ENCODE measurements at places on chromosomes 2 and 18.

- DNase-seq, result no peak
These were observed 36.4 kb downstream of the PXDN start for GRCh38 chr2:1707771-1708418.

DNA sequence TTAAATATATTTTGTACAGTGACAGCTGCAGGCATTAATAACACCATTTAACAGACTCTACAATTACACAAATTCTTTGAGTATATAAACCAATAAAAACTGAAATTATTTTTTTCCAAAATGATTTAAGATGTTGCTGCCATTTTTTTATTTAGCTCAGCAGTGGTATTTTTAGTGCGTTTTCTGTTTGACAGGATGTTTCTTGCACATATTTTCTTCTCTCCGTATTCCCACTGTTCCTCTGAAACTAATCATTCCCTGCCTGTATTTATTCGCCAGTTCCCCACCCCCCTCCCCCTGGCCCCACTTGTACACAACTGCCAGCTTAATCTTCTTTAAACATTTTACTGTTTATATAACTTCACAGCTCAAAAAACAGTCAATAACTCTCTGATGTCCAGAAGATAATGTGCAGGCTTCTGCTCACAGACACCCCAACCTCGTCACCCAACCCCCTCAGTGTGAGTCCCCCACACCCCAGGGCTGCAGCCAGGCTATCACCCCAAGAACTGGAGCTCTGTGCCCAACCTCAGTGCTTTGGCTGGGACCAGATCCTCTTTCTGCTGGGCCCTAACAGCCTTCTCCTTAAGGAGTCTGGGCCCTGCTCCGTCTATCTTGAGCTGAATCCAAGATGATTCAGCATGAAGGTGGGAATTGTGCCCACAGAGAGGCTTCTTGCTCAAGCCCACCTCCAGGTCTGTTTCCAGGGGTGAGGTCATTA is 41.6 kb upstream of the MAP4K4 start:
- no peak for DNase-seq

- DNase-seq, result no peak
These were observed 385.9 kb upstream of the CYRIA start for GRCh38 chr2:17051538-17051937.

DNA sequence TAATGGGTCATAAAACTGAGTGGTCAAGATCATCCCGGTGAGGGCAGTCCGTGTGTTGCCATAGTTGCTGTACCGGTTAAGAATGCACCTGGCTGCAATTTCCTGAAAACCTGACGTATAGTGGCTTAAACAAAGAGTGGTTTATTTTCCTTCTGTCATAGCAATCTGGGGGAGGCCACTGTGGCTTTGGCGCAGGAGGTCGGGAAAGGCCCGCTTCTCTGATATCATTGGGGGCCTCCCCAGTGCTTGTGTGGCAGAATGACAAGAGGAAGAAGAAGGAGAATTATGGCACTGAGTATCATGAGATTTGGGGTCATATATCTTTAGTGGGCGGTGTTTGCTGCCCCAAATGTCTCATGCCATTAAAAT is 4.4 kb downstream of the C2orf92 start:
- DNase-seq, result no peak

DNA sequence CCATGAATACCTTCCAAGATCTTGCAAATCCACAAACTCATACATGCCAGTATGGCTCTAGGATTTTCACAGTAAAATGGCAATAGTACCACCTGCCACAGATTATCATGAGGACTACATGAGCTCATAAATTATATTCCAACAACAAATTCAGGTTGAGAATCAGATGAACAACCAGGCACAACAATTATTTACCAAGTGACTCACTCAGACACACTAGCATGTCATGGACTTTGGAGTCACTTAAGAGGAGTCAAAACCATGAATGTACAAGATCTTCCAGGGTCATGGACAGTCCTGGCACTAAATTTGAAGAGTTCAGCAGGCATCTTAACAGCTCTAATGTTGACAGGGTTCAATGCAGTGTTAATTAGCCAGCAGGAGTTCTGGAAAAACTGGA is 34.4 kb upstream of the BZW1 start:
- DNase-seq, result no peak

- DNase-seq, result no peak
These were observed 40.3 kb downstream of the COPS8 start for GRCh38 chr2:237125967-237126366.

GRCh38 chr2:127049927-127050802 is 56.8 kb downstream of the BIN1 start:
- peak; percentile 77 for DNase-seq

DNA sequence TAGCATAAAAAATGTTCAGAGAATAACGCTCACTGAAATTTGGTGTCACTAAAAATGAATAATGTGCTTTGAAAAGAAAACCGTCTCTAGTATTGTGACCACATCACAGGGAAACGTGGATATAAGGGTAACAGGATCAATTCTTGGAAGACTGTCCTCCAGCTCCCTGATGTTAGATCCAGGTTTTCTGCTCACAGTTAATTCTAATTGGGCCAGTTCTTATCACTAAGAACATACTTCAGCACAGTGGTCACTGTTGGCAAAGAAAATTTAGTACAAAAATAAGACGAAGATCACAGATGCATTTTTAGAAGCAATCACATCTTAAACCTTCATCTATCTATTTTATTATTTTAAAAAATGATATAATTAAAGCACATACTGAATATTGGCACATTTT is 57.0 kb upstream of the CD226 start:
- DNase-seq, result no peak

DNA sequence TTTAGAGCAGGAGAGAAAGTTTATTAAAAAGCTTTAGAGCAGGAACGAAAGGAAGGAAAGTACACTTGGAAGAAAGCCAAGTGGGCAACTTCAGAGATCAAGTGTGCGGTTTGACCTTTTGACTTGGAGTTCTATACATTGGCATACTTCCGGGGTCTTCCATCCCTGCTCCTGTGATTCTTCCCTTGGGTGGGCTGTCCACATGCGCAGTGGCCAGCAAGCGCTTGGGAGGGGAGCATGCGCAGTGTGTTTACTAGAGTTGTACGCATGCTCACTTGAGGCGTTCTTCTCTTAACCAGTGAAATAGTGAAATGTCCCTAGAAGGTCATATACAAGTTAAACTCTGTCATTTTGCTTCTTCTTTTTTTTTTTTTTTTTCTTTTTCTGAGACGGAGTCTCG is 56.9 kb upstream of the ZNF532 start:
- DNase-seq, result no peak

DNA sequence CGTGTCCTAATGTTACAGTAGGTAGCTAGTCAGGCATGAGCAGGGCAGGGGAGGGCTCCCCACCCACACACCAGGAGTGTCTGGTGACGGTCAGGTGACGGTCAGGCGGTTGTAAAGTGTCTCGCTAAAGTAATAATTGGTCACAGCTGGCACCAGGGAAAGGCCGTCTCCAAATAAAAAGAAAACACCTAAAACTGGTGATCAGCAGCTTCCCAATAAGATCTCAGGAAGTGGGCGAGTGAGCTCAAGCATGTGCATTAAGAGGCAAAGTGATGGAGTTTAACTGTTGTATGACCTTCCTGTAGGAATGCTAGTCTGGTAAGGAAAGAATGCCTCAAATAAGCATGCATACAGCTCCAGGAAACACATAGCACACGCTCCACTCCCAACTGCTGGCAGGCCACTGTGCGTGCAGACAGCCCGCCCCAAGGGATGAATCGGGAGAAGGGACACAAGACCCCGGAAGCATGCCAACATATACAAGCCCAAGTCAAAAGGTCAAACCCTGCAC is 177.1 kb downstream of the RNF144A start:
- DNase-seq, result no peak
